Ureter (tissue), 1 donor: ENCODE measurements at places on chromosomes 5 and 9.

GRCh38 chr5:161400583-161400982 lies 145.9 kb downstream of the GABRB2 start:
- no peak for DNase-seq

DNA sequence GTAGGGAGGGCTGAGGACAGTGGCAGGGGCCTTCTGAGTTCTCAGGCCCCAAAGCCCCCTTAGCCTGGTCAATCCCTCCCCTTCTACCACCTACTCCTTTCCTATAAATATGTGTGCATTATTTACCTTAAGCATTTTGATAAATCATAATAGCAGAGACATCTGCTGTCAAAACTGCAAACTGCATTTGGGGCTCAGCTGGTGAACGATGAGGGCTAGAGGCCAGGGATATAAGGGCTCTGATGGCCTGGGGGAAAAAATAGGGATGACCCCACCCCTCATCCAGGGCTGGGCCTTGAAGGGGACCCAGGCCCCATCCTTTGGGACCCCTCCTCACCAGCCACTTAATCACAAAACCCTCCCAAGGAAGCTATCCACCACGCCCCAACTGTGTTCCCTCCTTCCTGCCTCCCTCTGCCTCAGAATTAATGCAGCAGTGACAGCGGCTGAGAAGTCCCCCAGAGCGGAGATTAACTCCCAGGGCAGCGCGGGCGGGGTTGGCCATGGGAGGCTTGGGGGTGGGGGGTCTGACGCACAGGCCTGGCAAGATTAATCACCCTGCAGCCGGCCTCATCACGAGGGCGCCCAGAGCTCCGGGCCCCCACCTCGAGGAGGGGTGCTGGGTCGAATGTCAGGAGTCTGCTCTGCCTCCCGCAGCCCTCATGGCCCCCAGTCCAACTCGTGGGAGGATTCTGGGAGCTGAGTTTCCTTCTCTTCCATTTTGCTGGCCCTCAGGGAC lies 42.1 kb downstream of the CXXC5 start:
- no peak for DNase-seq

DNA sequence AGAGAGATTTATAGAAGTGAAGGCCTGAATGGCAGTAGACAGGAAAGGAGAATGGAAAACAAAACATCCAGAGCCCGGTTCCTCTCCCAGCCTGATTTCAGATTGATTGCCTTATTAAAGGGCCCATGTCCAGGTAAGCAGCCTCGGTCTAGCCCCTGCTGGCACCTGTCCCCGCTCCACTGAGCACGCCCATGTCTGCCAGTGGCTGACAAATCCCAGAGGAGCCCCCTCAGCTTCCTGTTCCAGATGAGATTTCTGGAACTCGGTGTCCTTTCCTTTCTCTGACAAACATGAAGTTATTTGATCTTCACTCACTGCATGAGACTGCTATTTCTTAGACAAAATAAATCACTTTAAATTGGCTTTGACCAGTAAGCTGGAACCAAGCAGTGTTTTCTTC lies 187.0 kb upstream of the ADCY2 start:
- no peak for DNase-seq

DNA sequence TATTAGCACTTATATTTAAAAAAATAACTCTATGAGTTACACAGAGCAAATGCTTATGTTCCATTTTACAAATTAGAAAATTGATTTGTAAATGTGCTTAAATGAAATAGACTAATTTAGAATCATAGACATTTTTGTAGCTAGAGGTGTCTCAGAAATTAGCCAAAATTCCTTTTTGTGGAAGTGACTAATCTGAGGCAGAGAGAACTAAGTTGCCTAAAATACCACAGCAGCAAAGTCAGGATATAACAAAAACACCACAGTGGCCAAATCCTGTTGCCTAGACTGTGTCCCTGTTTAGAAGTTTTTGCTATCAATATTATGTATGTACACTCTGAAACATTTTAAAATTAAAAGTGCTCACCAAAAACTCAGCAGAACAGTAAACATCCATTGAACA lies 18.7 kb downstream of the ADAMTSL1 start:
- no peak for DNase-seq
